WERI-Rb-1 (cell line): ENCODE measurements at places on chromosomes 5 and 9.

DNA sequence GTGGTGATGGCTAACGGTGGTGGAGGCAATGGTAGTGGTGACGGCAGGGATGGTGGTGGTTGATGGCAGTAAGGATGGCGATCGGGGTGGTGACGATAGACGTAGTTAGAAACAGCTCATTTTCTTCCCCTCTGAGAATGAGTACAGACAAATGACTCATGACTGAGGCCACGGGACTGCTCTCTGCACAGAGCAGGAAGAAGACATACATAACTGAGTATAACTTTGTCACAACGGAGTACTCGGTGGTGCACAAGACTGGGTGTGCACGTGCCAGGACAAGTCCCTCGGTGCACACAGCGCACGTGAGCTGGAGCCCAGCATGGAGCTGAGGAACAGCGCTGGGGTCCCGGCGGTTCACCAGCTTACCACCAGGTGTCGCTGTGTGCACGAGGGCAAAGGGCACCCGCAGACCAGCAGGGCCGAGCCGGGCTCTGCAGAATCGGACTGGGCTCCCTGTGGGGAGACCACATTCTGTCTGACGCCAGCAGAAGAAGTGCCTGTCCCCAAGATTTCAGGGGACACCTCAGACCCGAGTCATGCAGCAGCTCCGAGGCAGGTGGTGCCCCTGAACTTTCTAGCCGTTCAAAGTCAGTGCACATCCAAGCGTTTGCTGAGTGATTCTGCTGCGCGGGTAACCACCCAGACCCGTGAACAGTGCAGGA is 188.6 kb downstream of the FSTL4 start:
- DNase-seq: peak; percentile 77

GRCh38 chr5:179331591-179332375 is 13.5 kb downstream of the ADAMTS2 start:
- no peak for DNase-seq

DNA sequence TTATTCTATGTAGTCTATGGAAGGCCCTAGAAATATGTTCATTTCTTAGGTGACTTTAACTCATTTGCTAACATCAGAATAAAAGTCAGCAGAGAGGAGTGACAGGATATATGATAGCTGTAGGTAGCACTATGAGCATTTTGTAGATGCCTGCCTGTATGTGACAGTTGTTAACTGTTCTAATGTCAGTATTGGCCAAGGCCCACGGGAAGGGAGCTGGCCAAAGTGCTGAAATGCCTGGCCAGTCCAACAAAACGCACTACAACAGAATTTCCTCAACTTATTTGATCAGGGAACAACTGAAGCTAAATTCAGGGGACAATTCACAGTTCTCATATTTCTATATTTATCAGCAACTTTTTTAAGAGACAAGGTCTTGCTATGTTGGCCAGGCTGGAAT is 20.8 kb downstream of the SV2C start:
- DNase-seq: no peak

GRCh38 chr5:126858441-126858840 is 81.5 kb downstream of the LMNB1 start:
- no peak for DNase-seq

GRCh38 chr5:111704452-111705085 is 52.4 kb downstream of the NREP start:
- DNase-seq: no peak

DNA sequence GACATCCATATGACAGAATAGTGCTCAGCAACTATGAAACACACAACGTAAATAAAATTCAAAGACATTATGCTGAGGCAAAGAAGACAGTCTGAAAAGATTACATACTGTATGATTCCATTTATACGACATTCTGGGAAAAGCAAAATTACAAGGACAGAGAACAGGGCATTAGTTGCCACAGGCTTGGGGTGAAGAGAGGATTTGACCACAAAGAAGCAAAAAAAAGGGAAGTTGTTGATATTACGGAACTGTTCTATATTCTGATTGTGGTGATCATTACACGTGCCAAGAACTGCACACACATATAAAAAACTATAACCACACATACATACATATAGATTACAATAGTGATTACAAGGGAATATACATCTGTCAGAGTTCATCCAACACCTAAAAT is 24.1 kb downstream of the CDK5RAP2 start:
- DNase-seq: no peak
